ENCODE measurements at places on chromosomes 11 and 22. TPM values are rescaled to one million over a fixed set of nuclear protein-coding genes. Genes with fewer than 3 reads are reported as not detected.

DNA sequence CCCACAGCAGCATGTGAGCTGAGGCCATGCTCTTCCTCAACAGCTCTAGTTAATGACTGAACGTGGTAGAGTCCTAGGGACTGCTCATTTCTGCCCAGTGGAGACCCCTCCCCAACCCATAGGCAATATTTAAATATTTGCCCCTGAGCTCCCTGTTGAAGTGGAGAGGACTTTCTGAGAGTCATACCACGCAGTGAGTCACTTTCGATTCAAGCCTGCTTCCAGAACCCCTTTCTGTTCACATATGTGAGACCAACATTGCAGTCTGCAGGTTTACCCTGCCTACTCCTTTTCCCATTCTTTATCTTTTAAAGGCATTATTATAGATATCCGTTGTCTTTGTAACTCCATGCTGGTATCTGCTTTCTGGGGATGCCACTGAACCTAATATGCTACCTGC lies 946.3 kb downstream of the JRKL start:
- DNase-seq, result no peak

The OR4D5 gene
- not detected for polyA plus RNA-seq

DNA sequence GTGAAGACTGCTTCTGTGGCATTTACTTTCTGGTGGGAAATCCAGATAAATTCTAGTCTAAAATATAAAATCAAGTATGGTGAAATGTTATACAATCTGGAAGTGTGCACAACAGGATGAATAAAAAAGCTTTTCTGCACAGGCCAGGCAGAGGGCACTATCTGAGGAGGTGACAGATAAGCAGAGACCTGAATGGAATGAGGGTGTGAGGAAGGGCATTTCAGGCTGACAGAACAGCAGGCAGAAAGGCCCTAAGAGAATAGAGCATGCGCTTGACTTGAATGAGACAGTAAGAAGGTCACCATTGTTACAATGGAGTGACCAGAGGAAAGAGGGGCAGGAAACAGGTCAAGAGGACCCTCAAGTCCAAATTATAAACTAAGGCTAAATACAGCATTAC lies 33.6 kb upstream of the FNBP4 start:
- DNase-seq, result no peak

- no peak for DNase-seq
Measured at GRCh38 chr22:48531761-48532435, 1295.8 kb downstream of the BRD1 start.

GRCh38 chr11:118370774-118371173 lies 11.4 kb downstream of the UBE4A start:
- DNase-seq, result no peak

All from renal pelvis (tissue), 12 donors.